Fibroblast of lung (primary cell): ENCODE measurements at places on chromosomes 5 and 9.

DNA sequence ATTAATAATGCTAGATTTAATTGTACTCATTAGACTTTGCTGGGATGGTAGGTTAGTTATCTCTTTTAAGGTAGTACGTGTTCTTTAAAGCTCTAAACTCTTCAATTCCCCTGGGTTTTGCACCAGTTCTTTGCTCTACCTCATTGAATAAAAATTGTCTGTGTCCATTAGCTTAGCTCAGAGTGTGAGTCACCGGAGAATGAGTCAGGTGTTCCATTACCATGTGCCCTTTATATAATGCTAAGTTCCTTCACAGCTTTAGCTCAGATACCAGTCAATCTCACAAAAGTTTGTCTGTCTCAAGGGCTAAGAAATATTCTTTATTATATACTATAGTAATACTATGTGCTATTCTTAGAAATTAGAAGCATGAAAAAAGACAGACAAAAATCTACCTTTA, 339.4 kb downstream of the PRELID2 start:
- DNase-seq: peak; percentile 93

- no peak for DNase-seq
Observed at GRCh38 chr9:108104991-108105390, 615.4 kb upstream of the KLF4 start.

GRCh38 chr9:126561582-126561981, 52.1 kb upstream of the LMX1B start:
- DNase-seq: no peak

- no peak for DNase-seq
Observed at GRCh38 chr5:127412698-127413097, 104.7 kb upstream of the PRRC1 start.

DNA sequence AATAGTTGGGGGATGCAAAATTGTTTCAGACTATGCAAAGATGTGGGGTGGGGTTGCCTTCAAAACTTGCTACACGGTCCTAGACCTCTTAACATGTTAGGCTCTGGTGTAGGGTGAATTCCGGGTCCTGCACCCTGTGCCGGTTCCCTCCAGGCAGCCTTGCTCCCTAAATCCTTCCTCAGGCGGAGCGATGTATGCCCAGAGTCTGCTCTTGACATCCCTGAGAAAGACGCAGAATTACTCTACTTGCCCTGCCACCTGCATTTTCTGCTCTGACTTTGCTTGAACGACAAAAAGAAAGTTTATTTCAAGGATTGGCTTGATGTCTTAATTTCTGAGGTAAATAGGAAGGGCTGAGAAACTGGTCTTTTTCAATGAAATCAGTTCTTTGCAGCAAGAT, 691 bp downstream of the THBS4 start:
- DNase-seq: no peak

DNA sequence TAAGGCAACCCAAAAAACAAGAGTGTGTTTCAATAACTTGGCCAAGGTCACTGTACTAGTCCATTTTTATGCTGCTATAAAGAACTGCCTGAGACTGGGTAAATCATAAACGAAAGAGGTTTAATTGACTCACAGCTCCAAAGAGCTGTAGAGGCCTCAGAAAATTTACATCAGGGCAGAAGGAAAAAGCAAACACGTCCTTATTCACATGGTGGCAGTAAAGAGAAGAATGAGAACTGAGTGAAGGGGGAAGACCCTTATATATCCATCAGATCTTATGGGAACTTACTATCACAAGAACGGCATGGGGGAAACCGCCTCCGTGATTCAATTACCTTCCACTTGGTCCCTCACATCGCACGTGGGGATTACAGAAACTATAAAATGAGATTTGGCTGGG, 64.3 kb upstream of the CAMK4 start:
- DNase-seq: no peak

DNA sequence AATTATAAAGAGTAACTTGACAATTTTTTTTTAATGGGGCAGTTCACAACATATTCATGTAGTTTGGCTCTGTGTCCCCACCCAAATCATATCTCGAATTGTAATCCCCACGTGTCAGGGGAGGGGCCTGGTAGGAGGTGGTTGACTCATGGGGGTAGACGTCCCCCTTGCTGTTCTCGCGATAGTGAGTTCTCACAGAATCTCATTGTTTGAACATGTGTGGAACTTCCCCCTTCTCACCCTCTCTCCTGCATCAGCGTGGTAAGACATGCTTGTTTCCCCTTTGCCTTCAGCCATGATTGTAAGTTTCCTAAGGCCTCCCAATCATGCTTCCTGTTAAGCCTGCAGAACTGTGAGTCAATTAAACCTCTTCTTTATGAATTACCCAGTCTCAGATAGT, 40.7 kb downstream of the FBXW11 start:
- no peak for DNase-seq

GRCh38 chr5:1800472-1801221, 560 bp upstream of the NDUFS6 start:
- peak; percentile 20 for DNase-seq

DNA sequence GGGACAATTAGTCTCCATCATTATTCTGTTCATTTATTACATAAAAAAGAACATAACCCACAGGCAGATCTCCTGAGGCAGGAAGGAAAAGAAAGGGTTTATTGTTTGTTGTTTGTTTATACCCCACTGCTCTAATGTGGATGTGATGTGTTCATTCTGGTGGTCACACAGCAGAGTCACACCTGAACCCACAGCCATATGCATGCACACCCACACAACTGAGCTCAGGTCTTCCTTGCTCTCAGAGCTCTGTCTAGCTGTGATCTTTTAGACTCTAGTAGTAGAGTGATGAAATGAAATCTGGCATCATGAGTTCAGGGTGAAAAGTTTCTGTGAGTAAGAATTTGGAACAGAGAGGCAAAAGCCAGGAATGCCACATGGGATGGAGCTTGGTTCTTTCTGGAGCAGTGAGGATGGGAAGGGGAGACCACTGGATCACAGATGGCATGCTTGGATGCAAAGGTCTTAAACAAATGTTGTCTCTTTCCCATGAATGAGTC, 227.0 kb downstream of the PAPPA start:
- no peak for DNase-seq
